ENCODE measurements at places on chromosomes 6 and 20.

DNA sequence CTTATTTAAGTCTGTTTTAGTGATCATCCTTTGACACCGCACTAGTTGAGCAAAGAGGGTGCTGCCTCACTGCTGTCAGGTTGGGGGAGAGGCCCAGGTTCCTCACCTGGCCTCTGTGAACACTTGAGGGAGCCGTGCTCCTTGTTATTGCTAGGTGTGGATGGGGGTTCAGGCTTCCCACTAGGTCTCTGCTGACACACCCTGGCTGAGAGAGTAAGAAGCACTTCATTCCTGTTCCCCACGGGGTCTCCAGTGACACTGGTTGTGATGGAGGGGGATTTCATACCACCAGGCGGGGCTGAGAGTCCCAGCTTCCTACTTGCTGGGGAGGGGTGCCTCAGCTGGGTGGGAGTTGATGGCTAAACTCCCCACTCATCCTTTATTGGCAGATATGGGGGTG lies 11.1 kb upstream of the NOTCH4 start:
- DNase-seq, result no peak

- no peak for DNase-seq
Observed at GRCh38 chr20:32672394-32672981, 1.3 kb downstream of the C20orf203 start.

GRCh38 chr6:34304164-34304563 lies 55.4 kb upstream of the SMIM29 start:
- DNase-seq, result no peak

DNA sequence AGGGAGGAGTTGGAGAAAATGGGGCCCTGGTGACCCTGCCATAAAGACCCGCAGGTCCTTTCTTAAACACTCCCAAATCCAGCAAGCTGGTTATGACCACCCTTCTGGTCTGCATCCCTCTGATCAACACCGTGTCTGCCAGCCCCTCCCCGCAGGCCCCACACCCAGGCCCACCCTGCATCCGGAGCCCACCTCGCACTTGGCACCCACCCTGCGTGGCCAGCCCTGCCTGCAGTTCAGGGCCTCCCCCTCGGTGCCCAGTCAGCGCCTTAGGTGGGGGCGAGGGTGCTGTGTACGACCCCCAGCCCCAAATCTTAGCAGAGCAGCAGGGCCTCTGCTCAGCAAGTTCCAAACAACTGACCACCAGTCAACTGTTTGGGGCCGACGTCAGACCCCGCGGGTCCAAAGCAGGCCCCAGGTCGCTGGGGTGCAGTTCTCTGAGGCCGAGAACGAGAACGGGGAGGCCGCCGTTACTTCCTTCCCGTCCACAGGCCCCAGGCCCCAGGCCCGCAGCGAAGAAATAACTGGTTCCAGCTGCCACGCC lies 1.2 kb downstream of the ACSS1 start:
- DNase-seq, result no peak

GRCh38 chr6:107192830-107193229 lies 77.5 kb upstream of the BEND3 start:
- no peak for DNase-seq

- no peak for DNase-seq
Observed at GRCh38 chr20:13331536-13331935, 110.5 kb downstream of the ISM1 start.

DNA sequence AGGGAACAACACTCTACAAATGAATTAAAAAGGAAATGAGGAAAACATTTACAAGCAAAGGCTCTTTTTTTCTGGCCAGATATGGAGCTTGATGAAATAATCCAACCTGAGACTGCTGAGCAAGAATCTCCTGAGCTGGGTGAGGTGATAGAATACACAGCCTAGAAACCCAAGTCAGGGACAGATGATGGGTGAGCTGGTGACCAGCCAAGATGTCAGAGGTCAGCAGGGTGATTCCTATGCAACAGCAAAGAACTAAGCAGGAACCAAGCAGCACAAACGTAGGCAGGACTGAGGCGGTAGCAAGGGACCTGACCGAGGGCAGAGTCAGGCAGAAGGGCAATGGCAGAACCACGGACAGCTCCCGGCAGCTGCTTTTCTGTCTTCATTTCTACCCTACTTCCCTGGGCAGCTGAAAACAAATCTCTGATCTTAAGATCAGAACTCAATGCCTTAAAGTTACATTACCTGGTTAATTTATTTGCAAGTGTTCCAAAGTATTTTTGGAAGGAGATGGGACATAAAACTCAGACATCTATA lies 75.1 kb downstream of the CDC40 start:
- no peak for DNase-seq

DNA sequence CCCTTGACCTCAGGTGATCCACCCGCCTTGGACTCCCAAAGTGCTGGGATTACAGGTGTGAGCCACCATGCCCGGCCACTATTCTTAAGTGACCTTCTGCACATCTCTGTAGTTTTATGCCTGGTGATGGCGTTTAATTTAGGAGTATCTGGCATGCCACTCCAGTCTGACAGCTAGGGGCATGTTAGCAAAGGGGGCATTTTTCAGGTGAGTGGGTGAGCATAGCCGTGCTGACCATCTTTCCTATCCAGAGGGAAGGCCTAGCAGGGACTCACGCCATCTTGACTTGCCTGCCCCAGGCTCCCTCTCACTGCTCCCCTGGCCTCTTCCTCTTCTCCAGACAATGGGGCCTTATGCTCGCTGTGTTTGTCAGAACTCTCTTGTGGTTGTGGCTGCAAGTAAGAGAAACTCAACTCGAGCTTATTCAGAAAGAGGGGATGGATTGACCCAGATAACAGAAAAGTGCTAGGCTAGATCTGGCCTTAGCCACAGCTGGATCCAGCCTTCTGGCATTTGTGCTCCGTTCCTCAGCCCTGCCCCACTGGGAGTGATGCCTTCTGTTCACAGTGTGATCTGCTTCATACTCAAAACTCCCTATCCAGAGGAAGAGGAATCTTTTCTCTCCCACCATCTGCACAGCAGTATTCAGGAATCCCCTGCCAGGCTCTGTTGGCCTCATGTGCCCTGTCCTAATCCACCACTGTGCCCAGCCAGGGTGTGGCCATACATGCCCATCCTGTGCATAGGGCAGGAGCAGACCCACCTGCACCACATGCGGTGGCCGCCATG lies 174.5 kb upstream of the AKAP12 start:
- no peak for DNase-seq

- no peak for DNase-seq
Observed at GRCh38 chr6:33088931-33089620, 13.3 kb downstream of the HLA-DPB1 start.

DNA sequence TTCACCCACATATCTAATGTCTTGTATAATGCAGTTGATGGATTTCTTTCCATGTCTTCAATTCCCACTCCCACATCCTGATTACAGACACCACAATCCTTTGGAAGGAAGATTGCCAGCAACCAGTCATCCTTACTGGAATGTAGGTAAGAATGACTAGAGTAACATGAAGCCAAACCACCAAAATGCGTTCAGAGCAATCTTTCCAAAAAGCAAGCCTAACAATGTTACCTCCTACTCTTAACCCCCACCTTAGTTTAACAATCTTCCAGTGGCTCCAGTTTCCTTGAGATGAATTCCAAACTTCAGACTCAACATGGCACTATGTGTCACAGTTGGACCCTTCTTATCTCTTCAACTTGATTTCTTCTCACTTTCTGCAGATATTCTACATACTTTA lies 685.6 kb downstream of the DOK5 start:
- DNase-seq, result no peak

DNA sequence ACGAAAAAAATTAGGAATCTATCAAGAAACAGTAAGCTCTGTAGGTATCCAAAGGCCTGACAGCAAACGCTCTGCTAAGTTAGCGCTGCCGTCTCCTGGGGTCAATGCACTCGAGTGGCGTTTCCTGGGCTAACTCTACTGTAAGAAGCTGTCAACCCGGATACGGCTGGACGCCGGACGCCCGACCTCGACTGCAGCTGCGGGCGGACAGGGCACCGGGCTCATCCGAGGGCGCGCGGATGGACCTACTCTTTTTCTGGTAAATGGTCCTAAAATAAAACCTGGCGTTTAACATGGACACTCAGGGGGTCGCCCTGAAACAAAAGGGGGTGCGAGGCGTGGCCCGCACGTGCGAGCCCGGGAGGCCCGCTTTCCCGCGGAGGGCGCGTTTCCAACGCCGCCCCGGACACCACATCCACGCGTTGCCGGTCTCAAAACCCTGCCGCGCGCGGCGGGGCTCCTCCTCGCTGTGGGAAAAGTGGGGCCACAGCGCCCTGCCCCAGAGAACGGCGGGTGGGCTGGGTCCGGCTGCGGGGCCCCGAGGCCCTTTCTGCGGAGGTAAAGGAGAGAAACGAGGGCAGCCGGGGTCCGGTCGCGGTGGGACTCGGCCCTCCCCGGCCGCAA lies 537 bp downstream of the TCP1 start:
- DNase-seq, result no peak

- no peak for DNase-seq
Observed at GRCh38 chr6:110095935-110096334, 83.5 kb downstream of the WASF1 start.

DNA sequence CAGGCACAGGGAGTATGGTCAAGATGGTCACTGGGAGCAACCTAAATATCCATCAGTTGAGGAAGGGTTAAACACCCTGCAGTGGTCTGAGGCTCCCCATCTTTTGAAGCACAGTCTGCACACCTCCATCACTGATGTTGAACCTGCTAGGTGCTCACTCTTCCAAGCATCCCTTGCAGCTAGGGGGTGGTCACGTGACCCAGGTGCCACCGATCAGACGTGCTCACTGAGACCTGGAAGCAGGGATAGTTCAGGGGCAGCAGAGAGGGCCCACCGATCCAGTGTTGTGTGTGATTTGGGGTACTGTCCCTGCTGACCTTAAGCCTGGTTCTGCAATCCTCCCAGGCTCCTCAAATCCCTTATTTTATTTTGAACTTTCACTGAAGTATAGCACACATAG lies 134.6 kb downstream of the CEBPB start:
- DNase-seq, result no peak

DNA sequence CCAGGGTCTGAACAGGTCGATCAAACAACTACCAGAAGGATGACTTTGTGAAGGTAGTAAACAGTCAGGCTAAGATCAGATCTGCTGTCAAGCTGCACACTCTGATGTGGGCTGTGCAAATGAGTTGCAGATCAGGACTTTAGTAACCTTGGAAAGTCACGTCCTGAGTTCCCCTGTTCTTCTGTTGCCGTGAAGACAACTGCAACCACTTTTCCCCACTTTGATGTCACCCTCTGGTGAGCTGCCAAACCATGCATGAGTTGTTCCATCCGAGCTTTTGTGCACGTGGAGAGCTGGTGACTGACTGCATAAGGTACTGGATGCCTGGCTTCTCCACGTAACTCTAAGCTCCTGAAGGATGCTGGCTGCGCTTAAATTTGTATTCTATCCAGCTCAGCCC lies 111.0 kb downstream of the CD83 start:
- DNase-seq, result no peak

DNA sequence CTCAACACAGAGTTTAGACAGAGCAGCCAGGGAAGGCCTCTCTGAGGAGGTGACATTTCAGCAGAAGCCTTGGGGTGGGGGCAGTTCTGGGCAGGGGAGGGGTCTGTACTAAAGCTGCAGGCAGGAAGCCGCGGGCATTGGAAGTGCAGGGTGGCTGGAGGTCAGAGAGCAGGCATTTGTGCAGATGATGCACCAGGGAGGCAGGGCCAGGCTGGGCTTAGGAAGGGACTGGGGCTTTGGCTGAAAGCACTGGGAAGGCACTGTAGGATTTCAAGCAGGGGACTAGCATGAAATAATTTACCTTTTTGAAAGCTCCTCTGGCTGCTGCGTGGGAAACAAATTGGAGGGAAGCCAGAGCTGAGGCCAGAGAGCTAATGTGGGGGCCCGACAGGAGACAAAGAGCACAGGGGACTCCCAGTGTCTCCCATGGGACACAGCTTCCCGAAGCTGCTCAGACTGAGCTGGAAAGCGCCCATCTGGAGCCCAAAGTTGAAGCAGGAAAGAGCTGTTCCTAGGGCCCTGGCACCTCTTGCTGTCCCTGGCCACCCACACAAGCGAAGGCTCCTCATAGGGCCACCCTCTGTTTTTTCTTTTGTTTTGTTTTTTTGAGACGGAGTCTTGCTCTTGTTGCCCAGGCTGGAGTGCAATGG lies 19.3 kb downstream of the ADA start:
- DNase-seq, result no peak

- DNase-seq, result no peak
Observed at GRCh38 chr6:39266782-39267355, 37.6 kb upstream of the KCNK5 start.

- no peak for DNase-seq
Observed at GRCh38 chr6:83854001-83854501, 891 bp downstream of the RIPPLY2 start.

DNA sequence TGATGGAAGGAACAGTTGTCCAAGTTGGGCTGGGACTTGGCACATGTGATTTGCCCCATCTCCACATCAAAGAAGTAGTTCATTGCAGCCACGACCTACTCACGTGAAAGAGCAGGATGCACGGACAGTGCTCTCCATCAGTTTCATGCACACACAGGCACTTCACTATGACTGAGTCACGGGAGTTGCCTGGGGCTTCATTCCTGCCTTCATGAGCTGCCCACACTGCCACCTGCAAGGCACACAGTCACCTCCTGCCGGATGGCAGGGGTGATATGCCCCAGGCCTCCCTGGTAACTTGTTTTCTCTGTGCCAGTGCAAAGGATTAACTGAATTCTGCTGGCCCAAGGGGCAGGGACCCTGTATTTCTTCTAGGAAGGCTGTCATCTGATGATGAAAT lies 22.8 kb downstream of the CST5 start:
- no peak for DNase-seq

DNA sequence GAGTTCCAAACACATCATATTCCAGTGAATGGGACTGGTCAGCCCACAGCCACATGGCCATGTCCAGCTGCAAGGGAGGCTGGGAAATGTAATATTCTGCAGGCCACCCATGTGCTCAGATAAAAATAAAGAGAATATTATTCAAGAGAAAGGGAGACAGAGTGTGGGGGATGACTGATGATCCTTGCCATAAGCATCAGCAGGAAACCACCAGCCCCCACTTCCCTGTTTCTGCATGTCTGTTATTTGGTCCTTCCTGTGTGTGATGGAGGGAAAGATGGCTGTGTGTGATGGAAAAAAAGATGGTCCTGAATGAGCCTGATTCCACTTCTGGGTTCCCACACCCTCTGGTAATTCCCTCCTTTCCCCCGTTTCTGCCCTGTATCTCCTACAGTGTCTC lies 13.1 kb upstream of the RSPO4 start:
- no peak for DNase-seq

DNA sequence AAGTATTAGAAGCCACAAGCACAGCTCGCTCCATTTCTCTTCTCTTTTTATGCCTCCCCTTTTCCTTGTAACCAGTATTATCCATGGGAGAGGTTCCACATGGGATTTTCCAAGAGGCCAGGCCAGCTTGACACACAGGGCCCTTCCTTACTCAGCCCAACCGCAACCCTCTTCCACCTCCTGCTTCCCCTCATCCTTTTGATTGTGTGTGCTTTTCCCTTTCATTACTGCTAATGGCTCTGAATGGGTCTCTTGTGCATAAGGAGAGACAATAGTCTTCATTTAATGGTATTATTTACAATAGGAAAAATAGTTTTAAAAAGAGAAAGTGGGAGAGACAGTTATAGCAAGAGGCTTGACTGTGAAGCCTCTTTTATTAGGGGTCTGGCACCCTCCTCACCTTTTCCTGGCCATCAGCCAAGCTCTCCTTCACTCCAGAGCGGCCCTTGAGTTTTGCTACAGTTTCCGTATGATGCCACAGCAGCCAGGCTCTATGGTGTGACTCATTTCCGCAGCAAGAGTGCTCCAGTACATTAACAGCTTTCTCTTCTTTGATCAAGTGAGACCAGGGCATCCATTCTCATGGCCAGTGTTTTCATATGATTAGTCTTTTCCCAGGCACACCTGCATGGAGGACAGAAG lies 579.5 kb downstream of the TFAP2B start:
- no peak for DNase-seq

Data from cortex of kidney (tissue), 1 donor.